ENCODE measurements at places on chromosomes 2 and 18.

- H3K4me3 ChIP-seq = no peak overlapping the region
- no peaks in the 10 kb centered on the region for H3K36me3 ChIP-seq
Measured at GRCh38 chr2:66305718-66306117, 129.2 kb upstream of the MEIS1 start.

DNA sequence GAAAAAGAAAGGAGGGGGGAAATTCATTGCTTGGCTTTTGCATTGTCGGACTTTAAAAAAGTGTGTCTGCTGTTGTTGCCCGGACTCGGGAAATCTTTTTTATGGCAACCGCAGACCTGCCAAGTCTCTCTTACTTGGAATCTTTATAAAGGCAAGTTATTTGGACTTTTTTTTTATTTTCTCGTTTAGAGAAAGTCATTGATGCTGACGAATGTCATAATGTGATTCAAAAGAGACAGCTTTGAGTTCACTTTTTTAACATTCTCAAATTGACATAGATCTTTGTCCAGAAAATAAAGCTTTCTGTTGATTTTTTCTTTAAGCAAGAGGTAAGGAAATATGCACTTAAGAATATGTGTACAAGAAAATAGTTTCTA lies 651 bp upstream of the ZNF521 start:
- H3K27me3 ChIP-seq = peaks cover 57% of the 10 kb centered on the region
- DNase-seq = no peak
- no peak overlapping the region for H3K27ac ChIP-seq

DNA sequence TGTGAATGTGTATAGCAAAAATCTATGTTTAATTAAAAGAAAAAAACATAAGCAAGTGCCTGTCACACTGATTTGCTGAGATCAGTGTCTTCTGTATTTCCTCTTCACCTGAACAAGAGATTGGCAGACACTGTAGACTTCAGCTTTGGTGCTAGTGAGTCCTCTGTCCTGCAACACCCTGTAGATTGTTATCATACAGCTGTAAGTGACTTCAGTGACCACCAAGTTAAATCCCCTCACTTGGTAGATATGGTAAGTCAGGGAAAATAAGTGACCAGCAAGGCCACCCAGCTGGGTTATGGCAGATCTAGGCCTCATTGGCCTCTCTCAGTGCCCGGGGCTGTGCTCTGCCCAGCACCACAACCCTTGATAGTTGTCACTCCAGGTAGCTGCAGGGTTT lies 119.7 kb upstream of the EML6 start:
- H3K4me1 ChIP-seq = peaks cover 17% of the 10 kb centered on the region
- no peaks in the 10 kb centered on the region for H3K27me3 ChIP-seq
- peaks cover 19% of the 10 kb centered on the region for H3K36me3 ChIP-seq
- H3K4me3 ChIP-seq = no peak overlapping the region
- no peak overlapping the region for H3K27ac ChIP-seq

DNA sequence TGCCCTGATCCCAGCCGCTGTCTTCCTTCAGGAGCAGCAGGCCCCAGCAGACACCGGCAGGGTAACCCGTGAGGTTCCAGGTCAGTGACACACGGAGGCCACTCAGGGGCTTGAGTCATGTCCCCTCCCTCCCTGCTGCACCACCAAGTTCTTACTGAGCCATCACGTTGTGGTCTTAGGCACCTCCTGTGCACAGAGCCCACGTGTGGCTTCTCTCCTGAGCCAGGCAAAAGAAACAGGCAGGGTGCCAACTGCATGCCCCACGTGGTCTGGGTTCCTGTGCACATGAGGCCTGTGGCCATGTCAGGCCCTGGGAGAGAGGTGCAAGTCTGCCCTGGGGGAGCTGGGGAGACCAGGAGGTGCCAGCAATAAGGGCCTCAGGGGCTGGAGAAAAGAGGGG lies 264.8 kb downstream of the KLHL29 start:
- no peak overlapping the region for H3K4me3 ChIP-seq
- H3K27ac ChIP-seq = no peak overlapping the region
- no peaks in the 10 kb centered on the region for H3K4me1 ChIP-seq
- no peaks in the 10 kb centered on the region for H3K27me3 ChIP-seq
- no peak for DNase-seq
- H3K36me3 ChIP-seq = no peaks in the 10 kb centered on the region

DNA sequence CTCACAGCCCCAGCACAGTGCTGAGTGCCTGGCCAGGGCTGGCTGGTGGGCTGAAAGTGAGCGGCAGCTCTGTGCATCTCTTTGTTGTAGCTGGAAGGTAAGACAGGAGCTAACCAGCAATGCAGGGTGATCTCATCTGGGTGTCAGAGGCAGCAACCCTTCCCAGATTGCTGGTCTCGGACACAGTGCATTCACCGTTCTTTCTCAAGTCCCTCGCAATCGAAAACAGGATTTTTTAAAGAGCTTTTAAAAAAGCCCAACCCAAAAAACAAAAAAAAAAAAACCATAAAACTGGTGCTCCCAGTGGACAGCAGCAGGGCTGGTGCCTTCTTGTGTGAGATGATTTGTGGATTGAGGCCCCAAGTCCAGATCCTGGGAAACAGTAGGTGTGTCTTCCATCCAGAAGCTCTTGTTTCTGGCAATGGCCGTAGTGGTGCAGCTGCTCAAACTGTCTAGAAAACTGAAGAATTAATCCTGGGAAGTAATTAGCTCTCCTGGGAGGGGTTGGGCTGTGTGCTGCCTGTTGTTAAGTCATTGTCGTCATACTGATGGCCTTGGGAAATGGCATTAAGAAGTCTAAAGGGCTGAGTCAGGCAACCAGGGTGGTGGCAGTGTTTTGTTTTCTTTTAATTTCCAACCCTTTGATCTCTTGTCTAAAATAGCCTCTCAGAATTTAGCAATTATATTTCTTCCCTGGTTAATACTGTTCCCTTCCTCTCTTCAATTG lies 156.7 kb downstream of the KLHL29 start:
- no peak overlapping the region for H3K27ac ChIP-seq
- no peak for DNase-seq
- no peaks in the 10 kb centered on the region for H3K27me3 ChIP-seq
- no peaks in the 10 kb centered on the region for H3K4me1 ChIP-seq
- no peak overlapping the region for H3K4me3 ChIP-seq
- H3K36me3 ChIP-seq = no peaks in the 10 kb centered on the region

Measured in CD14-positive monocyte (primary cell).